ENCODE measurements at places on chromosomes 2 and 18.
A peak's percentile ranks its signal among the peaks of the same experiment; 100 is the strongest.

- DNase-seq: no peak
Observed at GRCh38 chr18:46061387-46061786, 10.7 kb downstream of the PSTPIP2 start.

DNA sequence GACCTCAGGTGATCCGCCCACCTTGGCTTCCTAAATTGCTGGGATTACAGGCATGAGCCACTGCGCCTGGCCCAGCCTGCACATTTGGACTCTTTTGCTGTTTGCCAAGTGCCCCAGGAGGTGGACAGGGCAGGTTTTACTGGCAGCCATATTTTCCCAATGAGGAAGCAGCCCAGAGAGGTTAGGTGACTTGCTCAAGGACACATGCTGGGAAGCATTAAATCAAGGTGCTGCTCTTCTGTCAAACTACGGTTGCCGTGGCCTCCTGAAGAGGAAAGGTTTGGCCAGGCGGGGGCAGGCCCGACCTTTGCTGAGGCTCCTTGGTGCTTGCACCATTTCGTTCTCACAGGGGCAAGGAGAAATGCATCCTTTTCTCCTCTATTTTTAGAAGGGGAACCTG, 44.0 kb downstream of the DNMT3A start:
- no peak for DNase-seq

- no peak for DNase-seq
Observed at GRCh38 chr2:191864628-191865374, 17.9 kb upstream of the CAVIN2 start.

DNA sequence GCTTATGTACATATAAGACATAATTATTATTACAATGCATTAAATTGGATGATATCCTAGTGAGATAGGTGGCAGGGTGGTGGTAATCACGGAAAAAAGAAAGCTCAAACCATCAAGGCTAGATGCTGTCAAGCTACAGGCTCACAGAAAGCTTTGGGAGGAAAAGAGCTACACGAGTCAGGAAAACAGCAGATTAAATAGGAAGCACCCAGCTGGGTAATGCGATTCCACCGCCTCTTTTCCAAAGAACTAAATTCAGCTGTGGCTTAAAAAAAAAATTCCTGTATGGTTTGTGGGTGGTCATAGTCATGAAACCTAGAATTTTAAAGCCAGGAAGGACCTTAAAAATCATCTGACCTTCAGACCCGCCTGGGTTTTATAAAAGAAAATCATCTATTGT, 23.7 kb upstream of the PTPN4 start:
- no peak for DNase-seq

- no peak for DNase-seq
Observed at GRCh38 chr2:102149644-102150455, 7.3 kb downstream of the IL1R1 start.

GRCh38 chr2:215624423-215624829, 188.6 kb upstream of the FN1 start:
- peak; percentile 46 for DNase-seq

GRCh38 chr2:144067506-144067905, 452.4 kb downstream of the ZEB2 start:
- DNase-seq: no peak

DNA sequence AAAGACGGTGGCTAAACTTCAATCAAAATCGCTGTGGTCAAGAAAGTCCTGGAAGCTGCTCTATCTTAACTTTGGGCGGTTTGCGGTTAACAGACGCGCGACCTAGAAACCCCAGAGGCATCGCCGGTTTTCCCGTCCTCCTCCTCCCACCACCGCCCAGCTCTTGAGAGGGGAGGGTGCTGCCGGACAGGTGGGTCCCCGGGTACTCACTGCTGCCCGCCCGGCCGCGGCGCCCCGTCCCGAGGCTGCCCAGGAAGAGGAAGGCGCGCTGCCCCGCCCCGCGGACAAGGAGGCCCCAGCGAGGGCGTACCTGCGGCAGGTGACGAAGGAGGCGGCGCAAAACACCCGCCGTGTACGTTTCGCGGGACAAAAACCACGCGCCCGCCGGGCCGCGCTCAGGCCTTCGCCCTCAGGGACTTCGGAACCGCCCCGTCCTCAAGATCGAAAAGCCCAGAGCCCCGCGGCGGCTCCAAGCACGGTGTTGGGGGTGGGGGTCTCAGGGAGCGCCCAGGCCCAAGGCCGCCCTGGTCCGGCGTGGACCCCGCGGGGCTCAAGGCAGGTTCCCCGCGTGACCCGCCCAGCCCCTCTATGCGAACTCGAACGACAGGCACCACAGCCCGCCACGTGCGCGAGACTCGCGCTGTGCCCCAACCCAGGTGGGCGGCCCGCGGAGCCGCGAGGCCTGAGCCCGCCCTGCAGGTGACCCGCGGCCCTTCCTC, at the start of gene SH3YL1:
Gene SH3YL1, minus strand, starts transcription at position 259 of the 719 bp plus-strand sequence. Its CDS starts 48 bp downstream, at position 211.
- no peak for DNase-seq

DNA sequence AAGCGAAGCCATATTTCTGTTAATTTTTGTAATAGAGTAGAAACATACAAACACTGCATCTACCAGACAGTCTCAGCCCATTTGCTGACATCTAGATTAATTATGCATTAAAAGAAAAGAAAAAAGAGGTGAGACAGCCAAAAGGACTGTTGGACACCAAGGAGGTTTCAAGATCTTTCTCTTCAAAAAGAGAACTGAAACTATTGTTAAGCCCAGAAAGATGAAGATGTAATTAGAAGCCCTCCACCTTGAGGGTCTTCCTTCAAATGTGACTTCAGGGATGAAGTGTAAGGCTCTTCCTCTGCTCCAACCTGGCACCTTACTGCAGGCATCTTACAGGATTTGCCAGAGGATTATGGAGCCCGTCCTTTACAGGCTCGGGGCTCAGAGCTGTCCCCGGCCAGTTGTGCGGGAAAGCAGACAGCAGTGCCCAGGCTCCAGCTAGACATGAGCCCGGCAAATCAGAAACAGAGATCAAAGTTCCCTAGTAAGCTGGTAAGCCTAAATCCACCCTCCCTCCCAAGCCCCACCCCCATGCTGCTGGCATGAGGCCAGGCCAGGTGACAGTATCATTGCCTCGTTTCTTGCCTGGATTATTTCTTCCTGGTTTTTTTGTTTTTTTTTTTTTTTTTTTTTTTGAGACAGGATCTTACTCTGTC, 38.9 kb downstream of the ADI1 start:
- no peak for DNase-seq

DNA sequence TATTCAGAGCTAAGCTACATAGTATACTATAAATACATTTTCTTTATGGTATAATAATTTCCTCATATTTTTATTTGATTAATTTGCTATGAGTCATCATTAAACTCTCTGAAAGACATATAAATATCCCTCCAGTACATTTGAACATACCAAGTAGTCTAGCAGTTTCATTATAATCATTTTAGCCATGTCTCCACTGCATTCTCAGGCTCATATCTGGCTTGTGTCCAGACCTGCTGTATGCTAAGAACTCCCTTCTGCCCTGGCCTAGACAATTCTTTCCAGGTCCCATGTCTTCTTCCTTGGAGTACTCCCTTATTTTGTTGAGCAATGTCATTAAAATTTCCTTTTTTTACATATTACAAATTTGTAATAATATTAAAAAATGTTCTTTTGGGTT, 16.6 kb upstream of the DYNC1I2 start:
- DNase-seq: no peak

- no peak for DNase-seq
Observed at GRCh38 chr2:118969734-118970395, 27.9 kb downstream of the MARCO start.

All from right renal cortex interstitium (tissue), 3 donors.